Right renal cortex interstitium (tissue), 3 donors: ENCODE measurements at places on chromosomes 2 and 18.

DNA sequence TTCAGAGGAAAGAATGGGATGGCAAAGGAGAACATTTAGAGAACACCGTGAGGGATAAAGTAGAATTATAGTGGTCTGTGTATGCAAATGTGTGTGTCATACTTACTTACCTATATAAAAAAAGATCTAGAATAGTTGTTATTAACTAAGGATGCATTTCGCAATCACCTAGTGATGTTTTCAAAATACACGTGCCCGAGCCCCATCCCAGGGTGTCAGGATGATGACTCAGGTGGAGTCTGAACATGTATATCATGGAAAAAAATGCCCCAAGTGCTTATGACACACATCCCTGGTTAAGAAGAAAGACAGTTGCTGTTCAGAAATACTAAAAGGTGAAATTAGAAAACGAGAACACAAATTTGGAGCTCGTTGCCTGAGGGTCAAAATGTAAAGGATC, 109.0 kb downstream of the CERS6 start:
- no peak for DNase-seq

GRCh38 chr2:46385786-46386577, 88.8 kb downstream of the EPAS1 start:
- DNase-seq, result no peak

GRCh38 chr2:32159678-32160077, 6.0 kb upstream of the SLC30A6 start:
- DNase-seq, result no peak

DNA sequence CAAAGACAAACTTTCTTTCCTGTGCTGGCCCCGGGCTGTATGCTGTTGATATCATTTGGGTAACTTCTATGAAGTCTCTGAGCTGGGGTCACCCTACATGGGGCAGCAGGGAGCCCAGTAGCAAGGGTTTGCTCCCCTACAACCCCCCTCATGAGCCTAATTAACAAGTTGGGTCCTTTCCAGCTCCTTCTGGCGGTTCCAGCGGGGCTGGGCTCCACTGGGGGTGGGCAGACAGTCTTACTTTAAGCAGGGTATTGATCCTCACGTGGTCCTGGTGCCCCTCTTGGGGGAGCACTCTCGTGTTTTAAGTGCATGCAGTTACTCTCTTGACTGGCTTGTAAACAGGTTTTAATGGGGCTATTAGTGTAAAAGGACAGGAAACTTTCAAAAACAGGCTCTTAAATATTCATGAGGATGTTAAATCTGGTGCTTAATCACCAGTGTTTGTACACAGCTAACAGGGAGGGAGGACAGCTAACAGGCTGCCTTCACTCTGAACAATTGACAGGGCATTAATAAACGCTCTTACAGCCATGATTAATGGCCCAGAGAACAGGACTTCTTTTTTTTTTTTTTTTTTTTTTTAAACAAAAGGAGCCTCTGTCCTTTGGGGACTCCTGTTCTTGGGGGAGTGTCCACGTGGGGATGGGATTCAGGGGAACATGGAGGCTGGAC, 36.6 kb upstream of the SKOR2 start:
- DNase-seq, result no peak

GRCh38 chr2:223235986-223236385, 184.0 kb downstream of the KCNE4 start:
- no peak for DNase-seq

DNA sequence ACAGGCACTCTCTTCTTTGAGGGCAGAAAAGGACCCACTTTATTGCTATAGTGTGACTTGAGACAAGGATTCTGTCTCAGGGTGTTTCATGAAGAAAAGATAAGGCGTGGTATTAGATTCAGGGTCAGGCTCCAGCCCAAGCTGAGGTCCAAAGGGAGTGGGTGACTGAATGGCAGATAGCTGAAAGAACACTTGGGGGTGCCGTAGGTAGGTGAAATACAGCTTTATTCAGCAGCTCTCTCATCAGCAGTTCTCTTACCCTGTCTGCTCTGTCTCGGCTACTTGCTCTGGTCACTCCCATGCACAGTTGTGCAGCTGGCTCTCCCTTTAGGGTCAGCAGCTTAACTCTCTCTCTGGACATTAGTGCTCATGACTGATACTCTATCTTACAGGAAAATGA, 379.9 kb downstream of the LPIN1 start:
- no peak for DNase-seq

DNA sequence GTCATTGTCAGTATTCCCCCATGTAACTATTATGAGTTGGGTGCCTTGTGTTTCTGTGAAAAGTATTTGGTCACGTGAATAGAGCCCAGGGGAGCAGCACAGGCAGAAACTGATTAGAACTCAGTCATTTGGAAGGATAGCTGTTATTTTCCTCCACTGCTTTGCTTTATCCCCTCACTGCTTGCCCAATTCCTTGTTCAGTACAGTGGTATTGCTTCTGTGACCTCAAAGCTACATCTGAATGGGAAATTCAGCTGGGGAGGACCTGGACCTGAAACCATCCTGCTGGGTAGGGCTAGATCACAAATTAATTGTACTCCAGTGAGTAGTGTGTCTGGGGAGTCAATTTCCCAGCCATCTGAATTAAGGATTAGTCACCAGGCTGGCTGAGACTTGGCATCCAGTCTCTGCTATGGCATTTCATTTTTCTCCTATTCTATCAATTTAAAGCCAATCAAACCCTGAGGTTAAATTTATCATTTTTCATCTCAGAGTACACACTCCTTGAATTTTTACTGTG, 1231.6 kb upstream of the GYPC start:
- no peak for DNase-seq

DNA sequence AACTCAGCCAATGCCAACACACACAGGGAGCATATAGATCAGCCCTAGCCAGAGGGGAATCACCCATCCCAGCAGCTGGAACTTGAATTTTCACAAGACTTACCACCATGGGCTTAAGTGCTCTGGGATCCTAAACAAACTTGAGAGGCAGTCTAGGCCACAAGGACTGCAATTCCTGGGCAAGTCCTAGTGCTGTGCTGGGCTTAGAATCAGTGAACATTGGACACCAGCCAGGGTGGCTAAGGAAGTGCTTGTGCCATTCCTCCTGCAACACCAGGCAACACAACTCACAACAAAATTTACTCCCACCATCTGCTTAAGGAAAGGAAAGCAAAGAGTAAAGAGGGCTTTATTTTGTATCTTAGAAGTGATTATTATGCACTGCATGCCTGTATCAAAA, 38.9 kb downstream of the SRD5A2 start:
- no peak for DNase-seq

DNA sequence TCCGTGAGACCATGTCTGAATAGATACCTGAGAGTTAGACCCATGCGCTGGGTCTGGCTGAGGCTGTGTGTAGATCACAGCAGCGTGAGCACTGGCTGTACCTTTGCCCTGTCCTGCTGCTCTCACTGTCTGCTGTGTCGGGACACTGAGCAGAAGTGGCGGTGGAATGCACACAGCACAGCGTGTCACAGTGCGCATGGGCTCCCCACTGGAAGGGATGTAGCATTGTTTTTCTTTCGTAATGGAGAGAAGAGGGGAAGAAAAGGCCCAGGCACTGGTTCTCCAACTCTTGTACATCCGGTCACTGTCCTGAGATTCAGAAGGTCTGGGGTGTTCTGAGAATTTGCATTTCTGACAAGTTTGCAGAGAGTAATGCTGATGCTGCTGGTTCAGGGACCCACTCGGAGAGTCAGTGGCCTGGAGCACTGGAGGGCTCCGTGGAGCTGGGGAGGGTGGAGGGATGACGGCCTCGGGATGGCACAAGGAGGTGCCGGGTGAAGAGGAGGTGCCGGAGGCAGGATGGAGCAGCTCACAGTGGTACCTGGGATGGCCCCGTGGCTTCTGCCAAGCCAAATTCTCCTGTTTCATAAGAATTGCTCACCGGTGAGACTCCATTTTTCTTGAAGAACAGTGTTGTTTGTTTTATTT, 252.8 kb downstream of the LDLRAD4 start:
- DNase-seq, result no peak

DNA sequence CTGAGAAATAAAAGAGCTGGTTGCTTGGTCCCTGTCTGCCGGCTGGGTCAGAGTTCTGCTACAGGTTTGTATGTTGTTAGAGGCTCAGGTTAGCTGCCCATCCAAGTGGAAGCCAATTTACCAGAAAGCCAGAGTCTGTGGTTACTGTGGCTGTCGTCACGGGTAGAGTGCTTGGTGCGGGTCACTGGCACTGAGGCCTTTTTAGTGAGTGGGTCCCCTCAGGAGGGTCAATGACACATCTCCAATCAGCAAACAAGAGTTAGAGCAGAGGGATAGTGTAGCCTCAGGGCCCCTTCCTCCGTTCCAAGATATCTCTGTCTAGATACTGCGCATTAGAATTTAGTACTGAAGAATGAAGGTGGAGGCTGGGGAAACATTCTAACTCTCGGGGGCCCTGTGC, 41.2 kb downstream of the CTIF start:
- no peak for DNase-seq

DNA sequence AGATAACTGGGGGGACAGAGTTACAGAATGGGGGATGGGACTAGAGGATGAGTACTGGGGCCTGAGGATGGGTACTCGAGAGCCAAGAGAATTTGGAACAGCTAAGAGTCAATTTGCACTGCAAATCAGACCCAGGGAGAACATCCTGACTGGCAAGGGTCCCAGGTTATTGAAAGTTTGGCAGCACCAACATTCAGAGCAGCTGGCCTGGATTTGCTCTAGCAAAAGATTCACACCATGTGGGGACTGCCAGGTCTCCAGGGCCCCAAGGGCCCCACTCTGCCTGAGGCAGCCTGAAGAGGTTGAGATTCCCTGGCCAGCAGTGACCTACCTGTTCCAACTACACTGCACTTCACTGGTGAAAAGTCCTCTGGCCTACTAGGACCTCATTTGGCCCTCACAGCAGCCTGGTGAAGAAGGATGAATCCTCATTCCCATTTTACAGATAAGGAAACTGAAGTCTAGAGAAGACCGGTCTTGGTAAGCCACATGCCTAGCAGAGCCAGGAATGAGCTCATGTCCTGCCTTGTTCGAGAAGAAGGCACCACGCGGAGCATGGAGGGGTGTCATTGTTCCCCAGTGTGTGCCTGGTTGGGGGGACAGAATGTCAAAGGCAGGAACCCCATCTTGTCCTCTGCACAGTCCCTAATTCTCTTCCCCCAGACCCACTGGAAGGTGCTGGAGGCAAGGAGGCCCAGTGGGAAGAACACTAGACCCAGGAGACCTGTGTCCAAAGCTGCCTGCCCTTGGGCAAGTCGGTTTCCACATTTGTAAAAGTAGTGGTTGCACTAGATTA, 258.6 kb downstream of the TNS1 start:
- DNase-seq, result no peak

DNA sequence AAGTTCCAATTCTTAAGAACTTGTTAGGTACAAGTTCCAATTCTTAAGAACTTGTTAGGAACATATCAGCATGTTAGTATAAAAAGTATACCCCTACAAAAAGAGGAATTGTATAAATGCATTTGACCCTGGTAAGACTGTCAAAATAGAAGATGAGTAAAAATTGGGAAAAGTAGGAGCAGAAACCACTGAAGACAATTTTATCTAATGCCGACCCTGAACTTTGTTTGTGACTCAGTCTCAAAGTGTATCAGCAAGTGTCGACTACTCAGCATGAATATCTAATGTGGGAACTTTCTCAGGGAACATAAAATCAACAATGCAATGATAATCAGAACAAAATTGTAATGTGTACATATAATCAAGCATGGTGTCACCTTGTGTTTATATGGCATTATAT, 583 bp upstream of the CD226 start:
- DNase-seq, result no peak

DNA sequence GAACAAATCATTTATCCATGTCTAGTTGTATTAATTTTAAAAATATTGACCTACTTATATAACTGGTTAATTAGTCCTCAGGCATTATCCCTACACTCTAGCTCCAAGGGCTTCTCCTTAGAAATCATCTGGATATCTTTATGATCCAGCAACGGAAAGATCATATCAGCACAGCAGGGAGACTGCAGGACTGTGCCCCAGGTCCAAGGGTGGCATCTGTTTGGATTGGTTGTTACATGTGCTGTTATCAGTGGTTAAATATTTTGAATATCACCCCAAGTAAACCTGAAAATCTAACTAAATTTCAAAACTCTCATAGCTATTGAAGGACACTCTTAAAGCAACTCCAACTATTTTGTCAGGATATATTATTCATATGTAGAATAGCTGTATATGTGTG, 556.2 kb upstream of the ZEB2 start:
- DNase-seq, result no peak
